Fibroblast of skin of back (primary cell): ENCODE measurements at places on chromosomes 7 and 10.
A peak's percentile ranks its signal among the peaks of the same experiment; 100 is the strongest.

- DNase-seq = no peak
These were observed 1.2 kb downstream of the OR2A12 start for GRCh38 chr7:144087230-144087629.

DNA sequence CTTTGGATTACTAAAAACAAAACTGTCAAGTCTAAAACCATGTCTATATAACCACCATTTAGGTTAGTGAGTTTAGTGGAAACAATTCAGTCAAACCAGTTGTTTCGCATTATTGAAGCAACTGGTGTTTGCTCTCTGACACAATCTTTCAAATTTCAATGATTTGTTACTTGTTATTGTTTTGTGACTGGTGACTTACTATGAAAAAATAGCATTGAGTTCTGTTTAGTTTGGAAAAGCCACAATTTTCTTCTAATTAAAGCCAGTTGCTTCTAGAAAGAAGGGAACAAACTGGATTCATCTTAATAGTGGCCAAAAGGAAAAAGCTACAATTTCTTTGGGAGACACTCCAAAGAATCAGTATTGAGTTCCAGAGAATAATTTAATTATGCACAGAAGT lies 30.4 kb downstream of the LAMB4 start:
- no peak for DNase-seq

- DNase-seq = no peak
These were observed 107.0 kb upstream of the RET start for GRCh38 chr10:42969909-42970308.

DNA sequence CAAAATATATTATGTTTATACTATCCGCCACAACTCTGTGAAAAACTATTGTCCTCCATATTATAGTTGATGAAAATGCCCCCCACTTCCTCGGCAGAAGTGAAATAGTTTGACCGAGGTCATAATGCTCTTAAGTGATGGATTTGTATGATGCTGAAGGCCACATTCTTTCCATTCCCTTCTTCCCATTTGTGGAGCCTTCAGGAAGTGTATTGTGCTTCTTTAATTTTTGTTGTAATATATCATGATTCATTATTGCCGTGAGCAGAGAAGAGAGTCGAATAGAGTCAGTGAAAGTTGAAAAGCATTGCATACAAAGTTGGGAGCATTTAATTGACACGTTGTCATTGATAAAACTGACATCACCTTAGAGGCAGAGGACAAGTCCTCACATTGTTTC lies 460.3 kb downstream of the SUGCT start:
- DNase-seq = no peak

DNA sequence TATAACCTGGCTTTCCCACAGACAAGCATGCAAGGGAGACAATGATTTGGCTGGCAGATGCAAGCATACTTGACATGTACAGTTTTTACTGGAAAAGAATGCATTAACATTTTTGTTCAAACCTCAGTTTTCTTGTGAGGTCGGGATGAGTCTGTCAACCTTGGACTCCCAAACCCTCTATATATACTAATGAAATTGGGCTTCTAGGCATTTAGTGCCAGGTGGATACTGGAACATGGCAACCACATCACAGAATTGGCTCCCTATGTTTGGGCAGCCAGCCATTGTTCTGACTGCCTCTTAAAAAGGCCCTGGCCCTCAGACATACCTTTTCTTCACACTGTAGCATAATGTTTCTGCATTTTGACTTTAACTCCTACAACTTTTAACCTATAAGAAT lies 39.1 kb downstream of the CDK6 start:
- DNase-seq = peak; percentile 49

GRCh38 chr7:12315049-12315448 lies 88.6 kb downstream of the VWDE start:
- no peak for DNase-seq

DNA sequence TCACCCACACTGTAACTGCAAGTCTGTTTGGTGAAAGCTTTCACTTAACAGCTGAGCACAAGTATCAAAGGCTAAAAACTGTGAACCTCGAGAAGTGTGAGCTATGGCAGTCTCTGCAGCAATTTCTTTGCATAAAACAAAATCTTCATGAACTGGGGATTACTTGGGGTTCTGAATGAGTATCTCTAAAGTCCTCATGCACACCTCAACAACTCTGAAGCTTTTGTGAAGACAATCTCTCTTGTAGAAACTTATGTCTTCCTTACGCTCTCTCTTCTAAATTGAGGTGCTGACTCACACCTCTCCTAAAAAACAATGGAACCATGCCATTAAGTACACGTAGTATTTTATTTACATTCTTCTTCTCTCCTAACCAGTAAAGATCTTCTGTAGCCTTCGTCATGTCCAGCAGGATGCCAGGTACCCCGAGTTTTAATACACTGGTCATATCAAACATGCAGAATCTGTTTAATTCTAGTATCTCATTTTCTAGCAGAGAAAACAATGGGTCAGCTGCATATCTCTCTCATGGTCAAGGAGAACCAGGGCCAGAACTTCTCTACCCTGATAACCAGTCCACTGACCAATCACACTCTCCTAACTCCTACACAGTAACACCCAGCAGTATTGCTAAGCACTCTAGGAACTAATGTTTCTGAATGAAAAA lies 76.9 kb downstream of the UBE2H start:
- DNase-seq = no peak

DNA sequence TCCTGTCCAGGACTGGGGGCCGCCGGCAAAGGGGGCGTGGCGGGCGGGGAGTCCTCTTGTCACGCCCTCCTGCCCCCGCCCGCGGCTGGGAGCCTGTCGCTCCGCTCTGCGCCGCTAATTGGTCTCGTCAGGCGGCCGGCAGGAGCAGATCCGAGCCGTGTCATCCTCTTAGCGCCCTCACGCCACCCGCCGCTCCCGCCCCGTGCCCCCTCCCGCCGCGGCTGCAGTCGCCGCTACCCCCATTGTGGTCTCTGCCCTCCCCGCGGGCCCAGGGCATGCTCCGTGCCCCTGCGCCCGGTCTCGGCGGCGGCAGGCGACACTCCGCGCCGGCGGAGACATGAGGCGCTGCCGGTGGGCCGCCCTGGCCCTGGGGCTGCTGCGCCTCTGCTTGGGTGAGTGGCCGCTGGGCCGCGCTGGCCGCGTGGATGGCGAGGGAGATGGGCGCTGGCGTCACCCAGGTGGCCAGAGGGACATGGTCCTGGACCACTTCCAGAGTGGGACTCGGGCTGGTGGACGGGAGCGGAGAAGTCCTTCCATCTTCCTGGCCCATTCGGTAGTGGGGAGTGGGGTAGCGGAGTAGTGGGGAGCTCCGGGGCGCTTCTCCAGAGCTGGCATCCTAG lies at the start of gene CDHR1:
CDHR1 (plus strand) TSS at position 114 of the 620 bp plus-strand sequence; CDS start at position 338, 224 bp downstream.
- peak; percentile 16 for DNase-seq

DNA sequence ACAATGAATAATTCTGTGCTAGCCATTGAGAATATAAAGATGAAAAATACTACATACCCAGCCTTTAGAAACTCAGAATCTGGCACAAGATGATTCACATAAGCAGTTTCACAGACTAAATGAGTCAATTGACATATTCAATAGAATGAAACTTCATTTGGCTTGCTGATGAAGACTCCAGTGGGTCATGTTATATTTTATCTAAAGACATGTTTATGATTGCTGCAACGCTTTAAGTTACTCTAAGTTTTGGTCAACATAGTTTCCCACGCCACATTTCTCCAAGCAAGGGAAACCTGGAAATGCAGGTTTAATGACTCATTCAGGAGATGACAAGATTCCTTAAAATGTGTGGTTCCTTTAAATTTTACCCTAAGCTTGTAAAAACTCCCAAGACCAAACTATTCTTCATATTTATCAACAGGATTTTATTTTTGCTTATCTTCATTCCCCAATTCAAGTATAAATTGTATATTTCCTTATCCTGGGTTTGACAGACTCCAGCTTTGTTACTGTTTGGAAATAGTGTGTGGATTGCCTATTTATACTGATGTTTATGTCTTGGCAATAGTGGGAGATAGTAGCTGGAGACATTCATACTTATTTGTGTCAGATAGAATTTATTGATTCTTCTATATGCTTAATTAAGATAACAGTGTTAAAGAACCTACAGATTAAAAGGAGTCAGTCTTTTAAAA lies 6.6 kb downstream of the SEMA3A start:
- peak; percentile 22 for DNase-seq

GRCh38 chr10:82249141-82249540 lies 374.1 kb downstream of the NRG3 start:
- no peak for DNase-seq

DNA sequence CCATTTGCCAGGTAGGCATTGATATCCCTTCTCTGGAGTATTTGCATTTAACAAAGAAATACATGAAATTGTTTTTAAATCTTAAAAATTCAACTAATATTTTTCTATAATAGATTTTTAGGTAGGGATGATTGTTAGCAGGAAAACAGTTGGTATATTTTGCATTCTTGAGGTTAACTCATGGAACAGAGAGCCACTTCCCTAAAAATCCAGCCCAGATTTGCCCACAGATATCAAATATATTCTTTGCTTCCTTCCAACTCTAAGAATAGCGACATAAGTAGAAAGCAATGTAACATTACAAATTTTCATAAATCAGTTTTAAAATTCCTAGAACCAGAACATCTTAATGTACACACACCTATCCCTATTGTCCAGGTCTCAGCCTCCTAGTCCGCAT lies 45.0 kb upstream of the ANLN start:
- no peak for DNase-seq

DNA sequence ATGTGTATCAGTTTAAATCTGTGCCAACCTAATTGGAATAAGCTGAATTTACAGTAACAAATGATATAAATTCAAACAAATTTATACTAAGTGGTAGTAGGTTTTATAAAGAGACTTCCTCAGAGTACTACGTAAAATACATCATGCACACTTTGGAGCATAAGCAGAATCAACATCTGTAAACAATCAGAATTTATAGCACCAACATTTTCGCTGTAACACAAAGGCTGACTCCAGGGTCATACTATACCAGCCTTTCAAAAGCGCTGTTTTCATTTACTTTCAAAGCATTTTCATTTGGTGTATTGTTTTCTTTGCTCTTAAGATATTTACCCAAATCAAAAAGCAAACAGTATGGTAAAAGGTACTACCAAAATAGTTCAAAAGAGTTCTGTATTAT lies 29.3 kb upstream of the TMEM168 start:
- DNase-seq = no peak

GRCh38 chr7:104891949-104892348 lies 122.1 kb upstream of the KMT2E start:
- no peak for DNase-seq

DNA sequence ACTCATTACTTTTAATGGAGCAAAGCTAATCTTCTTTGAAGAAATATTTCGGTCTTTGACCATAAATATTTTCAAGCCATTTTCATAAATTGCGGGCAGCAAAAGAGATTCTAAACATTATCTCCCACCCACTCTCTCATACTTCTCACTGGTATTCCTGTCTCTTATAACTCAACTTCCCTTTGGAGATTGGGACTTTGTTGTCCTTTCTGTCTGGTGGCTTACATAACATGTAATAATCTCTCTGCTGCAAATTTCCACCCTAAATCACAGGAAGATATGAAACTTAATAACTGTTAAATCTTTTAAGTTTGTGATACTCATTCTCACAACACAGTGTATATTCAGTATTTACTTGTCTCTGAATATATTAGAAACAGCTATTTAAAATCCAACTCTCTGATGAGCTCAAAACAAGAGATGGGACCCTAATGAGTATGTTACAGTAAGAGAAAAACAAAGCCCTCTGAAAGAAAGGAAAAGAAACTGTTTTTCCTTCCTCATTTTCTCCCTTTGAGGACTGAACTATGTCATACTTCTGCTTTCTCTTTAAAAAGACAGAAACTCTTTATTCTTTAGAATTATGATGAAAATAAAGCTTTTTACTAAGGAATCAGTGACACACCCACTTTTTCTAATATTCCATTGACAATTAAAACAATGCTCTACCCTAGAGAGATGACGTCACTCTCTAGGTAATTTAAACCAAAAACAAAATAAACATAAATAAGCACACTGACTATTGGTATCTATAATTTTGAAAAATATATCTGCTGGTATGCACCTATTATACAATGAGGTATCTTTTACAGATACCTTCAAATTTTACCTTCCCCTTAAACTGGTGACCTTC lies 14.7 kb downstream of the CALCR start:
- no peak for DNase-seq

DNA sequence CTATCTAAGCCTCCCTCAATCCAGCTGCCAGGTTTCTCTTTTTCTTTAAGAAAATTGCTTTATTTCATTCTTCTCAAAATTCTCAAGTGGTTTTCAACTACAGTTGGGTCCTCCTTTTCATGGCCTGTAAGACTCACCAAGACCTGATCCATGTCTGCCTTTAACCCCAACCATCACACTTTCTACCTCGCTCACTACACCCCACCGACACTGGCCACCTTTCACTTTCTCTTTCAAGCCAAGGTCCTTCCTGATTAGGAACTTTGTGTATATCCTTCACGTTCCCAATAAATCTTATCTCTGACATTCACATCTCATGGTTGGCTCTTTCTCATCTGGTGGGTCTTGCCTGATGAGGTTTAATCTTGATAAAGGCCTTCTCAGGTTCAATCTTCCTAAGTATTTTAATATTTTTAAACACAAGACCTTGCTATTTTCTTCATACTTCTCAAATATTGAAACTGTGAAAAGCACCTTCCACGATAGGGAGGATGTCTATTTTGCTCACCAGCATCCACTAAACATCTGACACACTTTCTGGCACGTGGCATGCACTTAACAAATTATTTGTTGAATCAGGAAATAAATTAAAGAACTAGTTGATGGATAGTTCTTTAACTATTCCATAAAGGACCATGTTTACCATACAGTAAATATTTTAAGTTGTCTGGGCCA lies 624.8 kb downstream of the GRID1 start:
- no peak for DNase-seq
